ENCODE measurements at places on chromosomes 5 and 9.
A peak's percentile ranks its signal among the peaks of the same experiment; 100 is the strongest.

DNA sequence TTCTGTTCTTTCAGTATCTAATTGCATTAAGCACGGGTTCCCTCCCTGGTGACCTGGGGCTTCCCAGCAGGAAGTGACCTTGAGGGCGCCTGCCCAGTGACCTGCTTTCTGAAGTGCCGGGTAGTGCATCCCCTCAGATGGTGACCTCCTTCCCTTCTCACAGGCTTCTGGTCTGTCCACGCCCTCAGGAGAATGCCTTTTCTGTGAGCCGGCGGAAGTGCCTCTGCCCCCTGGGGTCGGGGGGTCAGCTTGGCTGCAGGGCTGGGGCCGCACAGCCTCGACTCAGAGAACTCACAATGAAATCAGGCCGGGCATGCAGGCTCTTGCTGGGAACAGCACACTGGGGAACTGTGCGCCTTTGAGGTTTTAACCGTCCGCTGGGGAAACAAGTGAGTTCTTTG, 124.5 kb upstream of the PHYKPL start:
- no peak for DNase-seq

DNA sequence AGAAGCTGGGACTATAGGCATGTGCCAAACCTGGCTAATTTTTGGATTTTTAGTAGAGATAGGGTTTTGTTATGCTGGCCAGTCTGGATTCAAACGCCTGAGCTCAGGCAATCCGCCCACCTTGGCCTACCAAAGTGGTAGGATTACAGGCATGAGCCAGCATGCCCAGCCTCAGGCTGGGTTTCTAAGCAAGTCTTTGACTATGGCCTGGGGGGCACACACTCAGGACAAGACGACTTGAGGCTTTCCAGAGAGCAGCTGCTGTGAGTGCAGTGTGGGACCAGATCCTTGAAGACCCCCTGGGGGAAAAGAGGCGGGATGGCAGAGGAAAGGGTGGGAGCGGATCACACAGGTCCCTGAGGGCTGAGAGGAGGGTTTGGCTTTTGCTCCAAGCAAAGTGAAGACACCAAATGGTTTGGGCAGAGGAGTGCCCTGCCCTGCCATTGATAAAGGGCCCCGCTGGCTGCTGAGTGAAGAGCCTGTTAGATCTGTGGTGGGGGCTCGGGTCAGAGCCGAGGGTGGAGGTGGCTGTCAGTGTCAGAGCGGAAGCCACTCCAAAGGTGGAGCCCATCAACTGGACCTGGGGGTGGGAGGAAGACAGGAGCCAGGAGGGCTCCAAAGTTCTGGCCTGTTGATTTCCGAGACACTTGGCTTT, 46.8 kb upstream of the FUBP3 start:
- no peak for DNase-seq

GRCh38 chr9:136723362-136723976, 11.1 kb downstream of the DIPK1B start:
- no peak for DNase-seq

GRCh38 chr9:29211580-29212396, 1638.5 kb upstream of the C9orf72 start:
- DNase-seq, result peak; percentile 79

- no peak for DNase-seq
Measured at GRCh38 chr5:64318175-64318574, 152.5 kb downstream of the RNF180 start.

- no peak for DNase-seq
Measured at GRCh38 chr5:154712518-154713437, 42.4 kb upstream of the LARP1 start.

- no peak for DNase-seq
Measured at GRCh38 chr5:110239786-110240185, 486.7 kb downstream of the TMEM232 start.

GRCh38 chr5:169911448-169912212, 68.7 kb downstream of the INSYN2B start:
- no peak for DNase-seq

- no peak for DNase-seq
Measured at GRCh38 chr5:96590796-96591195, 71.4 kb upstream of the CAST start.

Measured in muscle of back (tissue), 13 donors.